ENCODE measurements at places on chromosomes 7 and 10. TPM values are rescaled to one million over a fixed set of nuclear protein-coding genes. Genes with fewer than 3 reads are reported as not detected.

The VPS37D gene
- total RNA-seq, result 4.3 TPM

The ITIH2 gene
- total RNA-seq, result not detected

- no peak for DNase-seq
These were observed 628.7 kb downstream of the TYW1 start for GRCh38 chr7:67625257-67625737.

- no peak for DNase-seq
These were observed 315.1 kb upstream of the C7orf33 start for GRCh38 chr7:148275359-148275890.

GRCh38 chr7:97845622-97846203 is 26.5 kb downstream of the ASNS start:
- no peak for DNase-seq

- no peak for DNase-seq
These were observed at the start of gene HKDC1 for GRCh38 chr10:69220041-69220451. Gene HKDC1 (plus strand): TSS chr10:69220332. CDS start chr10:69220436, 104 bp downstream.

DNA sequence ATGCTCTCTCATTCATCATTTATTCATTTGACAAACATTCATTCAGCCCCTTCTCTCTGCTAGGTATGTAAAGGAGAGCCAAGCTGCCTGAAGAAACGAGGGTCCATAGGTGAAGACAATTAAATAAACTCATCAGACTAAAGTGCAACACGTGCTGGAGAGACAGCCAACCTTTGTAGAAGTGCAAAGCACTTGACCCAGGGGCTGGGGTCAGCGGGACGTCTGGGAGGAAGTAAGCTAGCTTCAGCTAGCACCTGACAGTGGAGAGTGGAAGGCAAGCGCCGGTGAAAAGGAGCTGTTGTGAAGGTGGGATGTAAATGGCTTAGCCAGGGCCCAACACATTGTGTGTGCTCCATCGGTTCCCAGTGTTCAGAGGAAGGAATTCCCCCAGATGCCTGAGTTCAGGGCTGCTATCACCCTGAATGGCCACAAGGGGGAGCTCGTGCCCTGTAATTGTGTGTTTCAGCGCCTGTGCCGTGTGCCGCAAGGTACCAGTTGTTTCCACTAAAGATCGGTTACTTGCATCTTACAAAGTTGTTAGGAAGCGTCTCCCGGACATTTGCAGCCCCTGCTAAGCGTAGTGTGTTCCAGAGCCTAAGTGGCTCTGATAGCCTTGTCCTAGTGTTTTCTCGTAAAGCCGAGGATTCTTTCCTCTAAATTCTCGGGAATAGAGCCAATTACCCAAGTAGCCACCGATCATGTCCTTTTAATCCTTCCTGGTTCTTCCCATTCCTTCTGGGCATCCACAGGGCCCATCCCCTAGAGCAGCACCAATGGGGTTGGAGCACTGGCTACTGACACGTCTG is 30.6 kb downstream of the TLX1 start:
- peak; percentile 36 for DNase-seq

- no peak for DNase-seq
These were observed 198.7 kb downstream of the SKIDA1 start for GRCh38 chr10:21326594-21327288.

GRCh38 chr7:99740573-99741440 is 5.8 kb upstream of the CYP3A7 start:
- DNase-seq, result no peak

DNA sequence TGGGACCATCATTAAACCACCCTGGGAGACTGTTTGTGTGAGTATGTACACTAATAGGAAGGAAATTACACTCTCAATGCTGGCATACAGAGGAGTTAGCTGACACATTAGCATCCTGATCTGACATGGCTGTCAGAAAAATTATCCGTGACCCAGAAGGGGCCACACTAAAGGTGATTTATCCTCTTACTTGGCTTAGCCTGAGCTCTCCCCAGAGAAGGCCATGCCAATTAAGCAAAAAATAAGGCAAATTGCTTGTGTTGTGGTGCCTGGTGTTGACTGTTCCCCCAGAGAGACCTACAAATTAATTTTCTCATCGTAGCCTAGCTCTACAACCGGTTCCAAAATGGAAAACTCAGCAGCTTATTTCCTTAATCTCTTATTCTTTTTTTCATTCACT is 992.3 kb downstream of the KCNMA1 start:
- no peak for DNase-seq

- DNase-seq, result peak; percentile 77
These were observed 138.9 kb upstream of the LYZL1 start for GRCh38 chr10:29150010-29150409.

GRCh38 chr7:70647801-70648498 is 484.0 kb upstream of the GALNT17 start:
- no peak for DNase-seq

All from pulmonary artery endothelial cell (primary cell).